ENCODE measurements at places on chromosomes 5 and 9.

- H3K4me3 ChIP-seq: no peak overlapping the region
- no peak for DNase-seq
- H3K36me3 ChIP-seq: no peaks in the 10 kb centered on the region
- no peak overlapping the region for H3K27ac ChIP-seq
Measured at GRCh38 chr5:137700282-137700680, 35.6 kb downstream of the KLHL3 start.

DNA sequence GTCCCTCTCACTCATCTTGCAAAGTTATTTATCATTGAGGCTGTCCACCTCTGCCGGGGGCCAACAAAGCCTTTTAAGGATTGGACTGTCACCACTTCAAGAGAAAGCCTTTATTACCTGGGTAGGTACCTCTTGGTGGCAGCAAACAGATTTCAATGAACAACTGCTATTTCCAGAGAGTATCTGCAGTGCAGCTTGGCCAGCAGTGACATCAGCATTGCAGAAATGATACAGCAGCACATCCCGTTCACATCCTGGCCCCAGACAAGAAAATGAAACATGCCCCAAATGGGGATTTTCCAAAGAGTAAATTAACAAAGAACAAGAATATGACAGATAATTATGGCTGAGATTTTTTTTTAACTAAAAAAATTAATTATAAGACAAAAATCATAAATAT, 2.3 kb upstream of the SPATA6L start:
- no peaks in the 10 kb centered on the region for H3K27me3 ChIP-seq
- H3K4me1 ChIP-seq: peaks cover 33% of the 10 kb centered on the region
- no peak overlapping the region for H3K4me3 ChIP-seq
- DNase-seq: no peak
- H3K27ac ChIP-seq: no peak overlapping the region
- no peaks in the 10 kb centered on the region for H3K36me3 ChIP-seq

DNA sequence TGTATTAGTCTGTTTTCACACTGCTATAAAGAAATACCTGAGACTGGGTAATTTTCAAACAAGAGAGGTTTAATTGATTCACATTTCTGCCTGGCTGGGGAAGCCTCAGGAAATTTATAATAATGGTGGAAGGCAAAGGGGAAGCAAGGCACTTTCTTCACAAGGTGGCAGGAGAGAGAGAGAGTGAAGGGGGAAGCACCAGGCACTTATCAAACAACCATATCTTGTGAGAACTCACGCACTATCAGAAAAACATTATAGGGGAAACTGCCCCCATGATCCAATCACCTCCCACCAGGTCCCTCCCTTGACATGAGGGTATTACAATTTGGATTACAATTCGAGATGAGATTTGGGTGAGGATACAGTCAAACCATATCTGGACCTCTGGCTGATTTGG, 34.7 kb downstream of the ADRB2 start:
- no peak overlapping the region for H3K4me3 ChIP-seq
- DNase-seq: no peak
- no peak overlapping the region for H3K27ac ChIP-seq
- H3K36me3 ChIP-seq: no peaks in the 10 kb centered on the region
- H3K4me1 ChIP-seq: no peaks in the 10 kb centered on the region

DNA sequence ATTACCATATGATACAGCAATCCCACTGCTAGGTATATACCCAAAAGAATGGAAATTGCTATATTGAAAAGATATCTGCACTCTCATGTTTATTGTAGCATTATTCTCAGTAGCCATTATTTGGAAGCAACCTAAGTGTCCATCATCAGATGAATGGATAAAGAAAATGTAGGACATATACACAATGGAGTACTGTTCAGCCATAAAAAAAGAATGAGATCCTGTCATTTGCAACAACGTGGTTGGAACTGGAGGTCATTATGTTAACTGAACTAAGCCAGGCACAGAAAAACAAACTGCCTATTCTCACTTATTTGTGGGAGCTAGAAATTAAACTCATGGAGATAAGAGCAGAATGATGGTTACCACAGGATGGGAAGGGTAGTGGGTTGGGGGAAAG, 63.1 kb upstream of the TTC23L start:
- H3K27ac ChIP-seq: no peak overlapping the region
- H3K4me3 ChIP-seq: no peak overlapping the region
- no peak for DNase-seq
- no peaks in the 10 kb centered on the region for H3K4me1 ChIP-seq
- H3K36me3 ChIP-seq: no peaks in the 10 kb centered on the region

DNA sequence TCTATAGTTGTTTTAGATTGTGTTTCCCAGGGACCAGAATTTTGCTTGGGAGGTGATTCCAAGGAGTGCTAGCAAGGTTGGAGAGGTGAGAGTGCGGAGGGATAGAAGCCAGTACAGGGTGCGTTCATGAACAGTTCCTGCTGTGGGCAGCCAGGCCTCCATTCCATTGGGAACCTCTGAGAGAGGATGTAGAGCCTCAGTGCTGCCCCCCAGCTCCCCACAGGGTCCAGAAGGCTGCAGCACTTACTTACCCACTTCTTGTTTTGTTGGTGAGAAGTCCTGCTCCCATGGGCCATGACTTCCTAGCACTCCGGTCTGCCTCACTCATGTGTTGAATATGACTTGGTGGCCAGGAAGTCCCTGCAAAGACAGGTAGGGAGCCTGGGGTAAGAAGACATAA, 128.2 kb upstream of the GAS1 start:
- no peak overlapping the region for H3K27ac ChIP-seq
- no peak overlapping the region for H3K4me3 ChIP-seq
- no peaks in the 10 kb centered on the region for H3K4me1 ChIP-seq
- H3K36me3 ChIP-seq: no peaks in the 10 kb centered on the region

All from effector memory CD4-positive, alpha-beta T cell (primary cell).